ENCODE measurements at places on chromosomes 6 and 20. TPM values are rescaled to one million over a fixed set of nuclear protein-coding genes. Genes with fewer than 3 reads are reported as not detected.
A peak's percentile ranks its signal among the peaks of the same experiment; 100 is the strongest.

Gene RBBP8NL
- 0.97 TPM for total RNA-seq

Gene CYP39A1
- 11.8 TPM for total RNA-seq

Gene IER3
- 36.1 TPM for total RNA-seq

Gene ECT2L
- not detected for total RNA-seq

Gene BPIFB1
- 0.23 TPM for total RNA-seq

Gene TUBB2B
- total RNA-seq, result 4.1 TPM

Gene HM13
- total RNA-seq, result 282 TPM

Gene TMEM200A
- total RNA-seq, result 12.6 TPM

Gene C20orf202
- not detected for total RNA-seq

Gene ZC3H12D
- 4.1 TPM for total RNA-seq

Gene CRISP3
- not detected for total RNA-seq

Gene CST5
- total RNA-seq, result 3.3 TPM

Gene SLC35F1
- 0.20 TPM for total RNA-seq

Gene TP53TG5
- total RNA-seq, result 0.44 TPM

Gene FNDC1
- total RNA-seq, result 0.68 TPM

Gene ATP6V1G2
- 1.6 TPM for total RNA-seq

Gene IL17A
- total RNA-seq, result not detected

Gene PRR18
- total RNA-seq, result 0.94 TPM

Gene BIRC7
- 0.29 TPM for total RNA-seq

- DNase-seq, result no peak
Observed at GRCh38 chr6:157432892-157433265, 51.9 kb downstream of the ZDHHC14 start.

GRCh38 chr6:16676978-16677377, 84.3 kb downstream of the ATXN1 start:
- no peak for DNase-seq

DNA sequence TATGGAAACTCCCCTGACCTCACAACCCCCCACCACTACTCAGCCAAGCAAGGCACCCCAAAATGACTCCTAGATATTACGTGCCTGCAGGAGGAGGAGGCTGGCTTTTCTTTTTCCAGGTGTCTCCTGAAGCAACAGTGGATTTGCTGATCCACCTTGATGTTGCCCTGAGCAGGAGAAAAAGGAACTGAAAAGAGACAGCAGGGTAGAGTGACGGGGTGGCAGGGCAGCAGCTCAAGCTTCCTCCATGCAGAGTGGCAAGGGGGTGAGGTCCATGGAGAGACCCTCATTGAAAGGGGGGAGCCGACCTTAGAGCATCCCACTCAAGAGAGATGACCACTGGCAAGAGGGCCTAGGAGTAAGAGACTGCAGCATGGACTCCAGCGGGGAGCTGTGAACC, 112.0 kb upstream of the SIRPA start:
- DNase-seq, result no peak

GRCh38 chr20:8661229-8661952, 407.5 kb upstream of the PLCB4 start:
- DNase-seq, result no peak

- no peak for DNase-seq
Observed at GRCh38 chr6:108650781-108651180, 90.1 kb downstream of the FOXO3 start.

DNA sequence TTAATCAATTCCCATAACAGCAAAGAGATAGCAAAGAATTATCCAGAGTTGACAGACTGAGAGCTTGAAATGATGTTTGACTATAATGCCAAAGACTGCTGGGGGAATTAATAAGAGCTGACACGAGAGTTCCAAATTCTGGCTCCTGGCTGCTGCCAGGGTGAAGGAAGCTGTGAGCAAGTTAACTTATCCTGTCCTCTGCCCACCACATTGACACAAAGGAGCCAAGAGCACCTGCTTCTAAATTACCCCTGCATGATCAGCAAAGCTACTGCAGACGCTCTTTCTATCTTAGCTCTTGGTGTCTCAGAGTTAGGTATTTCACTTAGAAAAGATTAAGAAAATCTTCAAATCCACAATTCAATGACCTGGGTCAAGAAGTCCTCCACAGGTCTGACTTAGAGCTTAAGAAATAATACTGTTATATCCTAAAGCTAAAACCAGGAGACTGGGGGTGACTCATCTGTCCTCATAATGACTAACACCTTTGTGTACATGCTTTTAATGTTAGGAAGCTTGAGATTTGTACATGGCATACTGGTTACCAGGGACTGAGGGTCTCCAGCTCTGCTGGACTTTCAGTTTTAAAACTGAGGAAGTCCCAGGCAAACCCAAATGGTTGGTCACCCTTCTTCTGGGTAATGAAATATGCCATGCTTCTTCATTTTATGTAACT, 13.2 kb upstream of the FRK start:
- DNase-seq, result no peak

DNA sequence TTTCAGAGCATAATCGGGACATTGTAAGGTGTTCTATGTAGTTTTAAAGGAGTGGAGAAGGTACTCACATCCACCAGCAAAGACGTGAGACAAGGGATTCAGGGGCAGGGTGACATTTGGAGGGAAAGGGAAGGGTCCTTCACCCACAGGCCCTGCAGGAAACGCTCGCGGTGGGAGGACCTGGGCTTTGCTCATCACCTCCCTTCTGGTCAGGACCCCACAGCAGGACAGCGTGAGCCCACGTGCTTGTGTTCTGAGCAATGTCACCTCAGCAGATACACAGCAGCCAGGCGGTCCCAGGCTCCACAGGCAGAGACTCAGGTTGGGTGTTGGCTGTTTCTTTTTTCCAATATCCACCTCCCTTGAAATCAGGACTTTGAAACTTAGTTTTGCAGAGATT, 27.5 kb downstream of the DLL1 start:
- DNase-seq, result peak; percentile 66

DNA sequence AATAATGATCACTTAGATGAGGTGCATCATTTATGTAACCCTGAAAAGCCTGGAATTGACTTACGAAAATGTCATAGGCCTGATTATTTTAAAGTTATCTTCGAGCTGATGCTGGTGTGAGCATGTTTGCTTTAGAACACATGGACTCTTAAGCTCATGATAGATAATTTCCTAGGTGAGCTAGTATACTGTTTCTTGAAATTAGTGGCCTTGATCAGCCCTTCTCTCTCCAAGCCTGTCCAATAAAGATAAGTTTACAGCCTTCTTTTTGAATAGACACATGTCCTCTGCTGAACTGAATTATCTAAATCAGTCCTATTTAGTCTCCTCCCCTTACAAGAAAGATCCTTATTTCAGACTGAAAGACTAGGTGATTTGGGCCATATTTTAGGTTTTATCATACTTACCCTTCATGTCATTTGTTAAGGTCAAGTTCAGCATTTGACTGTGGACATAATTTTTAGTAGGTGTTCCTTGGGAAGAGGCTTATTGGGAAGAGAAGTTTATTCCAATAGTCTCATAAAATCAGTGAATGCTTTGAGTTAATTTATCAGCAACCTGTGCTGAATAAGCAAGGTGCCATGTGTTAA, 15.3 kb downstream of the FOXO3 start:
- DNase-seq, result no peak

DNA sequence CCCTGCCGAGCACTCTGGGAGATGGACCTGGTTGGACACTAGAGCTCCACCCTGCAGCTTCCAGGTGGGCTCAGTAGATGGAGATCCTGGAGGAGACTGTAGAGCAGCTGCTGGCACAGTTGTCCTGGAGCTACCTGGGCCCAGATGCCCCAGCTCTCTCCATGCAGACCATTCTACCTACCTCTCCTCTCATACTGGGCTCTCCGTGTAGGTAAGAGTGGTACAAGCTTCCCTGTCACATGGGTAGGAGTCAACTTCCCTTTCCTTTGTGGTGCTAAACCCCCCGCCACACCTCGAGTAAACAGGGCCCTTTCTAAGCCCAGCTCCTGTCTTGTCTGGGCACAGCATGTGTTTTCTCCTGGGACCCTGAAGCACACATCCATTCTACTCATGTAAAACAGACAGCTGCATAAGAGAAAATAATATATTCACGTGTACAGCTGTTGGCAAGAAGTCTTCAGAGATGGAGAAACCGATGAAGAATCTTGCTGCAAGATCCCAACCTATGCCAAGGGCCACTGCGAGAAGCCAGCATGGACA, 108.1 kb upstream of the DUSP22 start:
- DNase-seq, result no peak

DNA sequence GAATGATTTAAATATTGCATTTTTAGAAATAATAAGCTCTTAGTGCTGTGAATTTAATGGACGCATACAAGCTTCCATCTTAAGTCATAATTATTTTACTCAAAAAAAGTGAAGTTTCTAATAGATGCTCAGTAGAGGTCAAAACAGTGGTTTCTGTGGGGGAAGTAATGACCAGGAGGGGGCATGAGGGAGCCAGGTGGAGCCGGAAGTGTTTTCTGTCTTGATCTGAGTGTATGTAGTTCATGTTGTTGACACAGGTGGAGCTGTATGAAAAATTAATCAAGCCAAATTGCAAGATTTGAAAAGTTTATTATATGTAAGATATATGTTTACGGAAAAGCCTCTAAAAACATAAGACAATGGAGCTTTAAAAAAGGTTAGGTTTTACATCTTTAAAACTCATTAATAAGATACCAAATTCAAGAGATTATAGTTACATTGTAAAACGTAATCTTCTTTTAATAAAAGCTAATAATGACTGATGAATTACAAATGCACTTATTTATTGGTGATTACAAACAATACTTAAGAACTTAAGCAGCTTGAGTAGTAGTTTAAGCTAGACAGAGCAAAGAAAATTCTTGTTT, 68.0 kb downstream of the PLAGL1 start:
- no peak for DNase-seq

DNA sequence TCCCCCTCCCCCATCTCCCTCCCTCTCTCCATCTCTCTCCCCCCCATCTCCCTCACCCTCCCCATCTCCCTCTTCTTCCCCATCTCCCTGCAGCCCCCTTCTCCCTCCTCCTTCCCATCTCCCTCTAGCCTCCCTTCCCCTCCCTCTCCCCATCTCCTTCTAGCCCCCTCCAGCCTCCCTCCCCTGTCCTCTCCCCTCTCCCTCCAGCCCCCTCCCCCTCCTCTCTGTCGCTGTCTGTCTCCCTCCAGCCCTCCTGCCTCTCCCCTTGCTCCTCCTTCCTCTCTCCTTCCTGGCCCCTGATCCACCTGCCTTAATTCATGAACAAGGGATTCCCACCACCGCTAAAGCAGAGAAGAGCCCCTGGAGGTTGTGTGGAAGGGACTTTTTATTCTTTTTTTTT, 26.9 kb upstream of the CHMP4B start:
- no peak for DNase-seq

- peak; percentile 46 for DNase-seq
Observed at GRCh38 chr6:168355716-168356522, 36.3 kb upstream of the DACT2 start.

- no peak for DNase-seq
Observed at GRCh38 chr6:100115407-100116101, 121.5 kb upstream of the MCHR2 start.

DNA sequence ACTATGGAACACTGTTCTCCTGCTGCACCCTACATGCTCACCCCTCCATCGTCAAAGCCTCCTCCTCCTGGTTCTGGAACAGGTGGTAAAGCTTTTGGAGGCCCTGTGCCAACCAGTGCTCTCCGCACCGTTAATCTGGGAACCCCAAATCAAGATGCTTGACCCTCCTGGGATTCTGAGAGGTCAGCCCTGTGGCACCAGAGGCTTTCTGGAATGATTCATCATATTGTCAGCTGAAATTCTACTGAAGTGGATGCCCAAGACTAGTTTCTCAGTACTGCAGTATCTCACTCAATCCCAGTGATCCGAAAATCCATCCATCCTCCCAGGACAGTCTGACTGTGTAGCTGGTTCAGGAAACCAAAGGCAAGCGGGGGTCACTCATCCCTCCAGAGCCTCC, 92.7 kb downstream of the TRERF1 start:
- no peak for DNase-seq

GRCh38 chr6:33633084-33633461, 12.0 kb downstream of the ITPR3 start:
- DNase-seq, result no peak

- DNase-seq, result peak; percentile 80
Observed at GRCh38 chr20:846894-847278, 13.4 kb downstream of the FAM110A start.

DNA sequence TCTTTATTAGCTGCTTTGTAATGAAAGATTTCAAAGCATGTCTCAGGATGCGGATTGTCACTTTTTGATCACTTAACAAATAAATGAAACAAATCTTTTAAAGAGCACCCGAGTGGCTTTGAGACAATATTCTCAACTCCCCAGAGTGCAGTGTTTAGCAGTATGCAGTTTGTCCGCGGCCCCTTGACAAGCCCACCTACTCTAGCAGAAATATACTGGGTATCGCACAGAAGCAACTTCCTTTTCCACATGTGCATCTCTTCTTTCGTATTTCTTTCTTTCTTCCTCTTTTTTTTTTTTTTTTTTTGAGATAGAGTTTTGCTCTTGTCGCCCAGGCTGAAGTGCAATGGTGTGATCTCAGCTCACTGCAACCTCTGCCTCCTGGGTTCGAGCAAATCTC, 84.5 kb upstream of the FAM184A start:
- no peak for DNase-seq

- DNase-seq, result no peak
Observed at GRCh38 chr6:56364431-56364826, 117.0 kb upstream of the COL21A1 start.

DNA sequence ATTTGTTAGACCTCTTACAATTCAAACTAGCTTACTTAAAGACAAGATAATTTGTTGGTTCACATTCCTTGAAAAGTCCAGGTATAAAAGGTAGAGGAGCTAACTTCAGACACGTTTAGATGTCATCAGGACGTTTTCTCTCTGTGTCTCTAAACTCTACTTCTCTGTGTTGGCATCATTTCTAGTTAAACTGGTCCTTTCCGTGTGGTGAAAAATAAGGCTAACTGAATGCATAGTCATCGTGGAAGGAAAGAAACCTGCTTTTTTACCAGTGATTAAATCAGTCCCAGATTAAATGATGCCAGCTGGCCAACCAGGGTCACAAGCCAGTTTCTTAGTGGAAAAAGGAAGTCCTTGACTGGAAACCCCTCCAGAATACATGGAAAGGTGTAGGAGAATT, 168.4 kb upstream of the AHI1 start:
- no peak for DNase-seq

DNA sequence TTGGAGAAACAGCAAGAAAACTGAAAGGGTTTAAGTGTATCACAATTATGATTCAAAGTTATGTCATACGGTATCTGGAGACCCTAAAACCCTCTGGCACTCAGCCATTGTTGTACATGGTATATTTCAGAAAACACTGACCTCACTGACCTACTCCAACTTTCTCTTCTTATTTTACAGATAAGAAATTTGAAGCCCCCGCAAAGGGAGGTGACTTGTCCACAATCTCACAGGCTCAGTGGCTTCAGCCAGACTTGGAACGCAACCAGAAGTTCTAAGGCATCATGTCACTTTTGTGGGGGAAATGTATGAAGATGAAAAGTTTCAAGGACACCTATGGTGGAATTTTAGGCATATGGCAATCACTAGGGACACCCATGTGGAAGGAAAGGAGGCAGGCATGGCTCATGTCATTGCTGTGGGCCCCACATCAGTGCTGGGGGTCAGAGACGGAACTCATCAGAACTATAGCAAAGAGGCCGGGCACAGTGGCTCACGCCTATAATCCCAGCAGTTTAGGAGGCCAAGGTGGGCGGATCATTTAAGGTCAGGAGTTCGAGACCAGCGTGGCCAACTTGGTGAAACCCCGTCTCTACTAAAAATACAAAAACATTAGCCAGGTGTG, 5.2 kb upstream of the TRIB3 start:
- no peak for DNase-seq

All from left lung (tissue), 14 donors.